ENCODE measurements at places on chromosomes 16 and 17.
A peak's percentile ranks its signal among the peaks of the same experiment; 100 is the strongest.

DNA sequence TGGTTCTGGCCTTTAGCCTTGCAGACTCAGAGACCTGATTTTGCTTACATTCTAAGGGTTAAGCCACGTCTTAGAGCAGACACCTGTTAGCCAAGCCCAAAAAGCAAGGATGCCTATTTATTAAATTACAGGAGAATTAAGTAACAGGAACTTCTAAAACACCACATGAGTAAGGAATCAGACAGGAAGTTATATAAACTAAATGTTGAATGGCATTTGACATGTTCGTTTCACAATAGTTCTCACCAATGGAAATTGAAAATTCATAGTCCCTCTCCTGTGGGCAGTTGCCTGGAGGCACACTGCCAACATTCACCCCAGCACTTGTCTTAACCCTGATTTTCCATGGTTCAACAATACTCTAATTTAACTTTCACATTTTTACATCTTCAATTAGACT lies 9.0 kb downstream of the KRTAP9-7 start:
- no peak for DNase-seq

- DNase-seq: no peak
Observed at GRCh38 chr17:29240968-29241963, 5.4 kb upstream of the CRYBA1 start.

- DNase-seq: no peak
Observed at GRCh38 chr16:80161799-80162739, 378.7 kb upstream of the DYNLRB2 start.

DNA sequence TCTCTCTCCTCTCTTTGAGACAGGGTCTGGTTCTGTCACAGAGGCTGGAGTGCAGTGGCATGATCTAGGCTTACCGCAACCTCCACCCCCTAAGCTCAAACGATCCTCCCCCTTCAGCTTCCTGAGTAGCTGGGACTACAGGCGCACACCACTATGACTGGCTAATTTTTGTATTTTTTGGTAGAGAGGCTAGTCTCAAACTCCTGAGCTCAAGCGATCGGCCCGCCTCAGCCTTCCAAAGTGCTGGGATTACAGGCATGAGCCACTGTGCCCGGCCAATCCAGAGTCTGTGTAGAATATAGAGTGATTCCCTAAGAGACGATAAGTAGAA lies 65.8 kb upstream of the RPH3AL start:
- peak; percentile 72 for DNase-seq

- DNase-seq: no peak
Observed at GRCh38 chr17:65515512-65515911, 45.9 kb downstream of the AXIN2 start.

- no peak for DNase-seq
Observed at GRCh38 chr17:40901981-40902474, 17.0 kb upstream of the KRT20 start.

GRCh38 chr17:16423226-16423872 lies 8.0 kb downstream of the TRPV2 start:
- DNase-seq: no peak

DNA sequence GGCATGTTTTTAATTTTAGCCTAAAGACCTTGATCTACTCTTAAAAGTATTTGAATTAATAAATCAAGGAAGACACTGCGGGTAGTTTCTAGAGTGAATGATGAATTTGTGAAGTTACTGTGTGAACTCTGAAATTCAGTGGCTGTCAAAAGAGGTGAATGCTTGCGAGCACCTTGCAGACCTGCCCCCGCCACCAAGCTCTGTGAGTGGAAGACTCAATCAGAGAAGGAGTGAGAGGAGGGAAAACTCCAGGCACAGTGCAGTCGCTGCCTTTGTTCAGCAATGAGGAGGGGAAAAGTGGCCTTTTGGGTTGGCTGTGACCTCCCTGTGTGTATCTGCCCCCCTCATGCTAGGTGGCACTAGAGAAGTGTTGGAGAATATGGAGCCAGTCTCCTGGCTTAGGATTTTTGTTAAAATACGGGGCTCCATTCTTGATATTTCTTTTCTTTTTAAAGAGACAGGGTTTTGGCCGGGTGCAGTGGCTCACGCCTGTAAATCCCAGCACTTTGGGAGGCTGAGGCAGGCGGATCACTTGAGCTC lies 53.0 kb downstream of the LDHD start:
- no peak for DNase-seq

GRCh38 chr16:72111657-72112451 lies 18.2 kb downstream of the DHX38 start:
- DNase-seq: no peak

GRCh38 chr17:38598536-38598935 lies 7.2 kb downstream of the SRCIN1 start:
- no peak for DNase-seq

GRCh38 chr17:77555121-77555591 lies 403.3 kb upstream of the TNRC6C start:
- DNase-seq: no peak

Measured in central memory CD4-positive, alpha-beta T cell (primary cell).